ENCODE measurements at places on chromosomes 7 and 10. TPM values are rescaled to one million over a fixed set of nuclear protein-coding genes. Genes with fewer than 3 reads are reported as not detected.

DNA sequence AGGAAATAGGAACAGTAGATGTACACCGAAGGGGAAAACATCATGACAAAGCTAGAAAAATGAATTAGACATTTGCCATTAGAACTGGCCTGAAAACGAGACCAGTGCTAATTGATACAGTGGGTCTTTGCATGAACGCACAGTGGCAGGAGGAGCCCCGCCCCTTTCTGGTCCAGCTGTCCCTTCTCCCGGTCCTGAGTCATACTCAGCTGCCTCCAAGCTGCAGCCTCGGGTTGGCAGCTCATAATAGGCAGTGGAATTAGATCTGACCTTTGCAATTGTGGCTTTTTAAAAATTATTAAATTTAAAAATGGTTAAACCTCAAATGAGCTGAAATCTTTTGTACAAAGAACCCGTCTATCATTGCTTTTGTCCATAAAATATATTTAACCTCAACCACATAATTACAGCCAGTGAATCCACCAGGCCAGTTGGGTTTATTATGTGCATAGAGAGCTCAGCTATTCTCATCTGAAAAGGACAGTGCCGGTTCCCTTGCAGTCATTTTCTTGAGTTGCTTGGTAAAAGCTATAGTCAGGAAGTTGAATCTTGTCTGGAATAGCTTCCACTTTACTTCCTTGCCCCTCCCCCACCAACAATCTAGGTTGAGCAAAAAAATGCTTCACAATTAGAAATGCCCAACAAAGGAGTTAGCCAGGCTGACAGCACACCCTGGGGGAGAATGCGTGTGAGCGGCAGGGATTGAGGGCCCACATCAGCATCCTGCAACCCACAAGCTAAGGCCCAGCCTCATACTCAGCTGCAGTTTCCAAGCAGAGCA, 147.1 kb downstream of the BUB3 start:
- no peak for DNase-seq

- DNase-seq = no peak
Measured at GRCh38 chr10:11578802-11579255, 32.6 kb downstream of the USP6NL start.

DNA sequence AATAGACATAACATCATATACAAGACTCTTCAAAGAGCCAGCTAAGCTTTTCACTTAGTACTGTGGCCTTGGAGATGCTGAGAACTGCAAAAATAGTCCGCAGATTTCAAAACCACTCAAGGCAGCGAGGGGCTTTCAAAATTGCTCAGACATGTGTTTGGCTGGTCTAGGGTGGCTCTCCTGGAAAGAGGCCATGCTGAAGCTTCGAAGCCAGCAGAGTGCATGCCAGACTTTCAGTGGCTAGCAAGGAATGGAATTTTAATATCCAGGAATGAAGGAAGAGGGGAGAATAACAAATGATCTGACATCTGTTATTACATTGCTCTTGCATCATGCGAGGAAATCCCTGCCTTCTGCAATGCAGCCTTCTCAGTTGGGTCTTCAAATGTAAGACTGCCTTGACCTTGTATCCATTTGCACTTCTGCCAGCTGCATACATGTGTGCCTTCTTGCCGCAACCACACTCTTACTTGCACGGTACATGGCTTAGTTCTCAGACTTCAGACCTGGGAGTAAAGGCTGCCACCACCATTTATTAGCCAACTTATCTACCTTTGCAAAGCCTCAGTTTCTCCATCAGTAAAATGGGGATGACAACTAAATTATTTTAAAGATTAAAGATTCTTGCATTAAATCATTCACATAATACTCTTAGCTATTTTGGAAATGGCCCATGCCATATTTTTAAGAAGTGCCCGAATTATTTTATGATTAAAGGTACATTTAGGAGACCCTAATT, 55.9 kb downstream of the ITIH5 start:
- peak; percentile 66 for DNase-seq

DNA sequence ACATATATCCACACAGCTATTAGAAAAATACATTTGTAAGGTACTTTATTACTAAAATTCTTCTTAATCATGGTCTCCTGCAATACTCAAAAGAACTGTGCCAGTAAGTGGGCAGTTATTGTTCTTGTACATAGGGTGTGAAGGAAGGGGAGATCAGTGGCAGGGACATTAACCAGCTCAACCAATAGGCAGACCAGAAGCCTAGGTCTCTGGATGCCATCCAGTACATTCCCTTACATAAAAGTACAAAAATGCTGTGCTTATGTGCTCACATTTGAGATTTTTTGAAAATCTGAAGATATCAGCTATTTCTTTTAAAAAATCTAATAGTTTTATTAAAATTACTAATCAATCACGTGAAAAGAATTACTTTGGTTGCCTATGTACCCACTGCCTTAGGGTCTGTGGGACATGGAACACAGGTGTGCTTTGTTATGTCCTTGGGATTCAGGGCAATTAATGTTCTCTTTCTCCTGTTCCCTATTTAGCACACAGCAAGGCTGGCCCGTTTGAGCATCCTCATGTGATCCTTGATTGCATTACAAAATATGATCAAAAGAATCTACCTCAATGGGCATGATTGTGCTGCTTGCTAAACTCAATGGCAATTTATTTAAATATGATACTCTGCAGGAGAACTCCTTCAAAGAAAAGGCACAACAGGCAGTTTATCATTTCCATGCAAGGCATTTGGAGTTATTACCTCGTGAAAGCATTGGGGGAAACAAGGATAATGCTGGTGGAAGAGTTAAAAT, 22.7 kb downstream of the TWIST1 start:
- DNase-seq = no peak

DNA sequence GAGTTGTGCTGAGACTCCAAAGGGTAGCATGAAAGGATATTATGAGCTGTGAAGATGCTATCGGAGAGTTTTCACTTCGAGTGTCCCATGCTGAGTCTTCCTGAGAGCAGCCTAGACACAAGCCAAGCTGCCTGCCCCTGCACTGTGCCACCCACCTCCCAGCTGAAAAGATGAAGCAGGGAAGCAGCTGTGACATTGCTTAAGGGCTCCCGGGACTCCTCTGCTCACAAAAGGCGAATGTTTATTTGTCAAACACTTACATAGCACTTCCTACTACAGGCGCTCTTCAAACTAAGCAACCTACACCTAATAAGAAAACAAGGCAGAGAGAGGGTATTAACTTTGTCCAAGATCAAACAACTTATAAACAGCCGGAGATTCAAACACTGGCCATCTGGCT, 95.6 kb downstream of the OSBPL3 start:
- DNase-seq = no peak

The RBM48 gene
- 13.2 TPM for total RNA-seq

The GNA12 gene
- 16.3 TPM for total RNA-seq

The C10orf90 gene
- total RNA-seq = not detected

Data from SJSA1 (cell line).